ENCODE measurements at places on chromosomes 1 and 21.

DNA sequence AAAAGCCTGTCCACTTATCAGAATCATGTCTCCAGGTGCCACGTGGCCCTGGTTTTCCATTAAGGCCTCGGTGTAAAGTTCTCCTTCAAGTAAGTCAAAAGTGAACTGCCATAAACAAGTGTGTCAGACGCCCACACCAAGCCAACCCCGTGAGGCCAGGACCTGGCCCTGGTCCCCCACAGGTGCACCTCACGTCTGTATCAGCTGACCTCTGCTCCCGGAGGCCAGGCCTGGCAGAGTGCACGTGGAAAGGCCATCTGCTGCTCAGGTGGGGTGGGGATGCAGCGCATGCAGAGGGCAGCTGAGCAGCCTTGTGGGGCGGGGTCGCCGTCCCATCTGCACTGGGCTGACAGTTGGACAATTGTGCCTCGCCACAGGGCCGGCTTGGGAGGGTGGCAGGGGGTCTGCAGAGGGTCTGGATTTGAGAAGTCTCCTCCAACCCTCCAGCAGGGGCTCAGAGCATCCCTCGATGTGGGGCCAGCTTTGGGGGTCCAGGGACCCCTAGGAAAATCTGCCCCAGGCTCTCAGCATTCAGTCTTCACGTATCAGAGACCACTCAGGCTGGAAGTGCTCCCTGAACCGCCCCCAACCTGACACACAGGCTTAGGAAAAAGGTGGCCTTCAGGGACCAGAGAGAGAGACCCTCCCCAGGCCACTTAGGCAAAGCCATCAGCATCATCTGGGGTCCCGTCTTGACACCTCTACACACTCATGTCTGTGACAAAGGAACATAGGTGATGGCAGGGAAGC is 3.0 kb downstream of the SLC19A1 start:
- DNase-seq: peak; percentile 11

GRCh38 chr1:244735404-244735803 is 82.5 kb downstream of the DESI2 start:
- DNase-seq: no peak

- no peak for DNase-seq
Observed at GRCh38 chr1:167710836-167711235, 10.9 kb upstream of the MPZL1 start.

GRCh38 chr1:169944621-169945020 is 50.9 kb upstream of the SCYL3 start:
- no peak for DNase-seq

- DNase-seq: no peak
Observed at GRCh38 chr21:44303490-44303981, 3.7 kb downstream of the PFKL start.

DNA sequence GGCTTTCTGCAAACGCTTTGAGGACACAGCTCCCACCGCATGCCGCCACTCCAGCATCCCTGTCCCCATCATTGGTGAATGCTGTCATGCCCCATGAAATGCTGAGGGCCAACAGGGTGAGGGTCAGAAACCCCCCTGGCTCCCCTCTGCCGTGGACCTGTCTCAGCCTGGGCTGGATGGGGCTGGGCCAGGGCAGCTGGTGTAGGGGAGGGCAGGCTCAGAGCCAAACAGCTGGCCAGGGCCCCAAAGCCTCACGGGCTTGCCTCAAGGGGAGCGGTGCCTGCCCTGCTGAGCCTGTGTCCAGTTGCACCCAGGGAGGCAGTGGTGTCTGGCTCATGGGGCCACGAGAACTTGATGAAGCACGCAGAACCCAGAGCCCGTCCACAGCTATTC is 49.7 kb downstream of the S100B start:
- no peak for DNase-seq

- DNase-seq: no peak
Observed at GRCh38 chr1:95770581-95770980, 536.6 kb downstream of the RWDD3 start.

DNA sequence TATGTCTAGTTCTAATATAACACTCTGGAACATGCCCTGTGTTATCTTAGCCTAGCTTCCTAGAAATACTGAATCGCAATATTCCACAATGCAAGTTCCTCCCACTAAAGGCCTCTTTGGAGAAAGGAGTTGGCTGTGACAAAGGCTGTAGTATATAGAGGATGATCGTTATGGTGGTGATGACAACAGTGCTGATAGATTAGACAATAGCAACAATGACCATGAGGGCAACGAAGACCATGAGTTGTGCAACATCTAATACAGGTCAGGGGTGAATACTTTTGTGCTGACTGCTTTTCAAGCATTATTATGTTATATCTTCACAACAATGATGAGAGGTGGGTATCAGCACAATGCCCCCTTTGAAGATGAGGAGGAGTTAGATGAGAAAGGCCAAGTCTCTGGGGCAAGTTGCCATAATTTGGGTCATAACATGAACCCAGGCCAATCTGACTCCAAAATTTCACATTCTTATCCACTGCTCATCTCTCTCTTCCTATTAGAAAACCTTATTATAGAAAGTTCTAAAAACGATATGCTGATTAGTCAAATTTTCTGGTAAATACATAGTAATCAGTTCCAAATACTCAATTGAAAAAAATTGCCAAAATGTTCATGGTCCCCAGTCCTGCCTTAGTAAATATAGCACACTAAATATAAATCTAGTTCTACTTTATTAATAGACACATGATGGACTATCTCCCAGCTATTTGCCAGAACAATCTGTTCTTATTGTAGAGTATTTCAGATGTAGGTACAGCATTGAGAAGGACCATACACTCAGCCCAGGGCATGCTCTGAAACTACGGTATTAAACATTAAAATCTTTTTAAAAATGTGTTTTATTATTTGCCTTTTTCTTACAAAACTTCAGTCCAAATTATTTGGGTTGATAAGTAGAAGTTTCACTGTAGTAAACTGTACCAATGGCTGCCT is 37.5 kb downstream of the HIVEP3 start:
- DNase-seq: no peak

- peak; percentile 12 for DNase-seq
Observed at GRCh38 chr1:2145946-2146835, 48.4 kb downstream of the FAAP20 start.

- peak; percentile 43 for DNase-seq
Observed at GRCh38 chr1:14366091-14367018, 232.1 kb upstream of the KAZN start.

GRCh38 chr21:36584980-36585940 is 105.3 kb upstream of the CLDN14 start:
- no peak for DNase-seq

DNA sequence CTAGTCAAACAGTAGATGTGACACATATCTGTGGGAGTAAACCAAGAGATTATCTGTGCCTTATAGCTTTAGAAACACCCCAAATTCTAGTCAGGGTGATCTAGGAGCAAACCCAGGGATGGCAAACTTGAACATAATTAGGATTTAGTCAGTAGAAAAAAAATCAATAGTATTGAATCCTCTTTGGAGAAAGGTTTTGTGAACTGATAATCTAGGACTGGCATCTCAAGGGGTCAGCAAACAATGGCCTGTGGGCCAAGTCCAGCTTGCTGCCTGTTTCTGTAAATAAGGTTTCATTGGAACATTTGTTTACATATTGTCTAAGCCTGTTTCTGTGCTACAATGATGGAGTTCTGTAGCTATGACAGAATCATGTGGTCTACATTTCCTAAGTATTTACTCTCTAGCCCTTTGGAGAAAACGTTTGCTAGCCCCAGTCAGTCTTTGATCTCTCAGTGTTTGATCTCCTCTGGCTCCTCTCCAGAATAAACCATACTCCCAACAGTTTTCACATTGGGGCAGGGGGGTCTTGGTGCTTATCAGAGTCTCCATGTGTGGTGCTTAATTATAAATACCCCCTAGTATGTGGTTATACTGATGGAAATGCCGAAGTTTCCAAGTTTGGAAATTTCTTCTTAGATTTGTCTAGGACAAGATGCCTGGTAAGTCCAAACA is 385.8 kb downstream of the NTNG1 start:
- DNase-seq: no peak

DNA sequence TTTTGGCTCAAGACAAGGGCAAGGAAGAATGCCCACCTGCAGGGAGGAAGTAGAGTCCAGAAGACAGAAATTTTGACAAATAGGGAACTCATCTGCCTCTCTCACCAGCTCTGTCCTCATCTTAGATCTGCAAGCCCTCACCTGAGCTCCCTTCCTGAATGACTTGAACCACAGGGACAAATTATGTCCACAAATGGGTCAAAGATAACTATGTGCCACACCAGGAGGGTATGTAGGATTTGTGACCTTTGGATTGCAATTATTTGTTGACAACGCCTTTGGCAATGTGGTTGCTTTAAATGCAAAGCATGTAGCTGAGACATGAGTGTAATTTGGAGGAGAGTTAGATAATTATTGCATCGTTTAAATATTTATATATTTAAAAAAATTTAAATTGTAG is 79.5 kb downstream of the GRIK1 start:
- DNase-seq: no peak

GRCh38 chr21:44297525-44298290 is 2.1 kb upstream of the PFKL start:
- DNase-seq: peak; percentile 88

DNA sequence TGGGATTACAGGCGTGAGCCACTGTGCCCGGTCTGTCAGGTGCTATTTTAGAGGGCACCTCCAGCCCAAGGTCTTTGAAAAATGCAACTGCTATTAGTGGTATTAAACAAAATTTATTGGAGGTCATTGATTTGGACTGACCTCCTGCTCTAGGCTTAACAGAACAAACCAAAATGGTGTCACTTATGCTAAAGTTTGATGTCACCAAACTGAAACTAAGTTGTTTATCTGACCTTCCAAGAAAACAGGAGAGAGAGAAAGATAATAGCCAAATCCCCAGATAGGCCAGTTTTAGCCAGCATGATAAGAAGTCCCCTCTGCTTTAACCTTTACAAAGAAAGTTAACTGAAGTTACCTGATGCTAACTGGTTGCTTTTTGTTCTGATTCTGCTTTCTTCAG is 8.1 kb upstream of the INAVA start:
- no peak for DNase-seq

DNA sequence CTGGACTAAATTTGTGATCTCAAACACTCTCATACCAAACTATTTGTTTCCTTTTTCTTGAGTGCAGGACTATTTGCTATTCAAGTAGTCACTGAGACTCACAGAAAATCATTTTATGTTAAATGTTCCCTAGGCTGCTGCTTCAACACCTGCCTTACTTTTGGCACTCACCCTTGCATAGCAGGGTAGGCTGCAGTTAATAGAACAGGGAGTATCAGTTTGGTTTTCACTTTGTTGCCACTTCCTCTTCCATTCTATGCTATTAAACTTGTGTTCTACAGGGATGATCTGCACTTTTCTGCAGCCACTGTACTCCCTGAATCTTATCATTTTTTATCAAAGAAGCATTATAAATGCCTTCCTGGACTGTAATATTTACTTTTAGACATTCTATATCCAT is 148.7 kb upstream of the PRMT6 start:
- DNase-seq: no peak

DNA sequence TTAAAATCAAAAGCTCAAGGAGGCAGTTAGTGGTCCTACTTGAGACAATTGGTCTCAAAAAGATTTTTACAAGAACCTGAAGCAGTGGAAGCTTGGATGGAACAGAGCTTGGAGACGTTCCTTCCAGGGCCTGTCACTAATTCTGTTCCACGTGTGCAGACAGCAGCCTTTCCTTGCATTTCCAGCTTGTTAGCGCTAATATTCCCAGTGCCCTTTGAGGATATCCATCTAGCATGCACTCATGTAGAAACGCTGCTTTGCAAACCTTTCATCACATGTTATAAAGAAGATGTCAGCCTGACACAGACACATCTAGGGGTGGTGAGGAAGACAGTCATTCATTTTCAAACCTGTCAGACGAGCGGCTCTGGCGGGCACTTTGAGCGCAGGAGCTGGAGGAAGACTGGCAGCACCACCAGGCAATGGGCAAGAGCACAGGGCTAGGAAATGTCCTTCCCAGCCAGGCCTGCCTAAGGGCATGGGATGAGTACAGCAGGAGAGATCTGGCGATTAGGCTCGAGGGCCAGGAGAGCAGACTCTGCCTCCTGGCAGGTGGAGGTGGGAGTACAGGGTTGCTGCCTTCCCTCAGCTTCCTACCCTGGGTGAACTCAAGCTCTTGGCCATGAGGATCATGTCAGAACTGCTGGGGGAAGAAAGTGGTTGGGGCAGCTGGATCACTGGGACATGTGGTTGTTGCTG is 55.5 kb downstream of the CASQ2 start:
- no peak for DNase-seq

- no peak for DNase-seq
Observed at GRCh38 chr1:76371941-76372340, 297.4 kb downstream of the ST6GALNAC3 start.

GRCh38 chr1:158102881-158103674 is 77.6 kb upstream of the CD1D start:
- no peak for DNase-seq

GRCh38 chr1:11377001-11377583 is 101.9 kb upstream of the DISP3 start:
- DNase-seq: no peak

- no peak for DNase-seq
Observed at GRCh38 chr1:245232931-245233330, 78.1 kb downstream of the KIF26B start.

- no peak for DNase-seq
Observed at GRCh38 chr1:229065613-229066012, 205.3 kb upstream of the RAB4A start.

- DNase-seq: no peak
Observed at GRCh38 chr1:188778578-188778977, 1699.1 kb downstream of the BRINP3 start.

- DNase-seq: no peak
Observed at GRCh38 chr1:8862528-8862927, 16.0 kb downstream of the ENO1 start.

- DNase-seq: no peak
Observed at GRCh38 chr1:111148376-111148881, 8.4 kb downstream of the CEPT1 start.

DNA sequence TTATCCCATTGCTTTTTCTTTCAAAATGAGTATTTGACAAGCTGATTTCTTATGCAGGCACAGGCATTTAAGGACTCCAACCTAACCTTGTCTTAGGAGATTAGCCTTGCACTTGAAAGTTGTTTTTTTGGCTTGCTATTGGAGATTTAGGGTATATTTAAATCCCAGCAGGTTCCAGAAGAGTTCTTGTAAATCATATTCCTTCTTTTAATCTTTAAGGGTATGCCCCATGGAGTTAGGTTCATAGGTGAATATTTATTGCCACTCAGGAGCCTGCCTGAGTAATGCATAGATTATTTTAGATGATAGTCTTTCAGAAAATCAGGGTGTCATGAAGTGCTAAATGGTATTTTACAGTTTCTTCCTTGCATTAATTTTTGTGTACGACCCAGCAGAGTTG is 146.5 kb downstream of the PATJ start:
- no peak for DNase-seq

DNA sequence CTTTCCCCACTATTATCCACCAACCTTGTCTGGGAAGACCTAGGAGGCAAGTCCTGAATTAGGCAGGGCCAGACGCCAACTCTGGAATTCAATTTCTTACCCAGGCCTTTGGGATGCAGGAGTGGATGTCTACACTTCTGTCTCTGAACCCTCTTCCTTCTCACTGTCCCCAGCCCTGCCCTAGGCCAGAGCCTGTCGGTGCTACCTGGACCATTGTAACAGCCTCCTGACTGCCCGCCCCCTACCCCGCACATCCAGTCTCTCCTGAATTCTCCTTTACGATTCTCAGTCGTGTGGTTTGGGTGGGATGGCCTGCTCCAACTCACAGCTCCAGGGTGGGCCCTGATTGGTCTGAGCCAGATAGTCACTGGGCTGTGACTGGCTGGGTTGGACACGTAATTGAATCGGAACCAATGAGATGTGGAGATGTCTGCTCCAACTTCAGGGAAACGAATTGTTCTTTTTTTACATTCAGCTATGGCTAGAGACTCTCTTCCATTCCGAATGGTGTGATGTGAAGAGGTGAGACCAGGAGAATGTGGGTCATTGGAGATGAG is 304.6 kb downstream of the PTPRU start:
- no peak for DNase-seq
